ENCODE measurements at places on chromosomes 13 and 19.

- DNase-seq, result no peak
These were observed 28.3 kb upstream of the PCDH9 start for GRCh38 chr13:67258482-67258881.

GRCh38 chr13:73223372-73223781 is 164.6 kb downstream of the KLF5 start:
- no peak for DNase-seq

DNA sequence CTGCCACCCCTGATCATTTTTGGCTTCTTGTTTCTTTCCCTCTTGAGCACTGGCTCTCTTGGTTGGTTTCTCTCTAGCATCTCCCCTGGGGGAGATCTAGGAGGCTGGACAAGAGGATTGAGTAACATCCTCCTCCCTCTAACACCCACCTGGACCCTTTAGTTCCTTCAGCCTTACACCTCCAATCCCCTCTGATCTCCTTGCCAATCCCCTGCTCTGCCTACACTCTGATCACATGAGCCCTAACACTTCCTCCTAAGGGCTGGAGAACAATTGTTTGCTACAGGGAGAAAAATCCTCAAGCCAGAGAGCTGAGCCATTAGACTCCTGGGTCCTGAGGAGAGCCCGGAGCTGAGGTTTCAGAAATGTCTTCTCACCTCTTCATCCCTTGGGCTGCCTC is 65.9 kb upstream of the ADGRL1 start:
- no peak for DNase-seq

GRCh38 chr13:65725006-65725405 is 1505.1 kb downstream of the PCDH9 start:
- DNase-seq, result no peak

DNA sequence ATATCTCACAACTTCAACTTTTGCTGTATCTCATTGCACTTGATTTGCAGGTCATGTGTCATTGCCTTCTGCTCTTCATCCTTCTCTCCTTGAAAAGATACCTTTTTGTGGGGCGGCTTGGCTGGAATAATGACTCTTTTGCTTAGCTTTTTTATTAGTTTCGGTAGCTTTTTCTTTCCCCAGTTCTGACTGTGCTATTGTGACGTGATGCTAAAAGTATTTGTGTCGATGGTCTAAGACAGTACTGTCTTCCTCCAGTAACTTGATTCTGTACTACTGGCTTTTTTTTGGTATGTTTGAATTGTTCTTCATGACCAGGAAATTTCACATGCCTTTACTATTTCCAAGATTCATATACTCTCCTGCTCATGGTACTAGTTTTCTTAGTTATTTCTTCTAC is 63.1 kb downstream of the SLITRK1 start:
- no peak for DNase-seq

GRCh38 chr19:1284979-1285736 is 515 bp upstream of the EFNA2 start:
- no peak for DNase-seq

DNA sequence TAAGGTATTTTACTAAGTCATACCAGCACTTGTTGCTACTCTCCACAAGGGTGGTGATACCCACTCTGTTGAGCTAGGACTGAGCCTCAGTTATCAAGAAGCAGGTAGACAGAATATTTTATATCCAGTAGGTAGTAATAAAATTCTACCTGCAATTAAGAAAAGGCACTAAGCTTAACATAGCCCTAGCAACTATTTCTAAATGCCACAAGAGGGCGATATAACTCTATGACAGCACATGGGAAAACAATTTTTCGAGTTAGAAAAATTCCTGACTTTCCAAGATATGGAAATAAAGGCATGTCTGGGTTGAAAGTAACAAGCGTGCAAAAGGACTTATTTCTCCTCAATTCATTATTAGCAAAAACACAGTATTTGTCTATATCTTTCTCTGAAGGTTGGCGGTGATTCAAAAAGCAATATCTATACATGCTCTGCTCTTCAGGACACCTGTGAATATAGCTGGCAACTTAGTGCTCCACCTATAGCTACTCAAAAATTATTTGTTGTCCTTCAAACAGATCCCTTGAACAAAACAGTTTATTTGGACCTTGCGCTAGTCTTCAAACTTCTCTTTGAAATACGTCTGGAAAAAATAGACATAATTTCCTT is 14.7 kb downstream of the CCDC169 start:
- DNase-seq, result no peak

DNA sequence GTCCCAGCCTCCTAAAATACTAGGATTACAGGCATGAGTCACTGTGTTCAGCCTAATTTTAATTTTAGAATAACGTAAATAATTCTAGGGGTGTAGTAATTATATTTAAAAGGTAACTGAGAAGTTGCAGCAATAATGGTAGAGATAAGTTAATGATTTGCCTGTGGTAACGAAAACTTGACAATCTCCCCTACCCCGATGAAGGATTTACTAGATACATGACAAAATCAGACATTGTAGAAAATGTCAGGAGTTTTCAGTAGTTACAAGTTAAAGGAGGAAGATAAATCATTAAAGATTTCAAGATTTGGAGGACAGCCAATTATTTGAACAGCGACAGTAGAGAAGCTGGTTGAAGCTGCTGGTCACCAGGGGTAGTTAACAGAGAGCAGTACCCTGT is 652.2 kb upstream of the PCDH20 start:
- DNase-seq, result no peak

DNA sequence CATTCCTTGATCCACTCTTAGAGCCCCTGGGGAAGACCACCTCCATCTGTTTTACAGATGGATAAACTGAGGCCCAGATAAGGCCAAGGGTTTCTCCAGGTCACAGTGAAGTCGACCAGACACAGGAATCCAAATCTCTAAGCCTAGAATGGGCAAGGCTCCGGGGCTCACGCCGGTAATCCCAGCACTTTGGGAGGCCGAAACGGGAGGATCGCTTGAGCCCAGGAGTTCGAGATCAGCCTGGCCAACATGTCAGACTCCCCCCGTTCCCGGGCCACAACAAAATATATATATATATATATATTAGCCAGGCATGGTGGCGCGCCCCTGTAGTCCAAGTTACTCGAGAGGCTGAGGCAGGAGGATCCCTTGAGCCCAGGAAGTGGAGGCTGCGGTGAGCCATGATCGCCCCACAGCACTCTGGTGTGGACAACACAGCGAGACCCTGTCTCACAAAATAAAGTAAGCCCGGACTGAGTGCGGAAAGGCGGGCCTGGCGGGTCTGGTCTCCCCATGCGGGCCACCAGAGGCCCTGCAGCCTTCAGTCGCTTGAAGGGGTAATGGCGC is 615 bp upstream of the RPL13A start:
- no peak for DNase-seq

DNA sequence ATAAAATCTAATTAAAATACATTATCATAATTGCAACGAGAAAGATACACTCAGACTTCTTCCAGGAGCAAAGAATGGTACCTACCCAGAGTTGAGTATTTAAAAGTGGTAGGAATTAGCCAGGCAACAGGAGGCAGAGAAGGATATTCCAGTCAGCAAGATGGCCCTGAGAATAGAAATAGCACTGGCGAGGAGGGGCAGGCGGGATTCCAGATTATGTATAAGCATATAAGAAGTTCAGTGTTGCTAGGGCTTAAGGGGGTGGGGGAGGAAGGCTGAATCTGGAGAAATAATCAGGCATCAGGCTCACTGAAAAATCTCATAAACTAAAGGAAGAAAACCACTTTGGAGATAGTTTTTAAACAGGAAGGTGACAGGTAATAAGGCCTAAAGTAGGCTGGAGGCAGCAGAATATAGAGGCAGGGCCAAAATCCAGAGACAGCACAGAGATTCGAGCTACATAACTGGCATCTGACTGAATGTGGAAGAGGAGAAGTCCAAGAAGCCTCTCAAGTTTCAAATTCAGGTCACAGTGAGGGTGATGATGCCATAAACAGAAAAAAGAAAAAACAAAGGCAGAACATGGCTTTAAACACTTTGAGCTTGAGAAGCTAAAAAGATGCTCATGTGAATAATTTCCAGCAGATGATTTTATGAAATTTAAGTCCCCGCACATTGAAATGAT is 7.5 kb downstream of the KPNA3 start:
- no peak for DNase-seq

- DNase-seq, result no peak
These were observed 4.2 kb upstream of the TNFSF11 start for GRCh38 chr13:42569576-42570344.

DNA sequence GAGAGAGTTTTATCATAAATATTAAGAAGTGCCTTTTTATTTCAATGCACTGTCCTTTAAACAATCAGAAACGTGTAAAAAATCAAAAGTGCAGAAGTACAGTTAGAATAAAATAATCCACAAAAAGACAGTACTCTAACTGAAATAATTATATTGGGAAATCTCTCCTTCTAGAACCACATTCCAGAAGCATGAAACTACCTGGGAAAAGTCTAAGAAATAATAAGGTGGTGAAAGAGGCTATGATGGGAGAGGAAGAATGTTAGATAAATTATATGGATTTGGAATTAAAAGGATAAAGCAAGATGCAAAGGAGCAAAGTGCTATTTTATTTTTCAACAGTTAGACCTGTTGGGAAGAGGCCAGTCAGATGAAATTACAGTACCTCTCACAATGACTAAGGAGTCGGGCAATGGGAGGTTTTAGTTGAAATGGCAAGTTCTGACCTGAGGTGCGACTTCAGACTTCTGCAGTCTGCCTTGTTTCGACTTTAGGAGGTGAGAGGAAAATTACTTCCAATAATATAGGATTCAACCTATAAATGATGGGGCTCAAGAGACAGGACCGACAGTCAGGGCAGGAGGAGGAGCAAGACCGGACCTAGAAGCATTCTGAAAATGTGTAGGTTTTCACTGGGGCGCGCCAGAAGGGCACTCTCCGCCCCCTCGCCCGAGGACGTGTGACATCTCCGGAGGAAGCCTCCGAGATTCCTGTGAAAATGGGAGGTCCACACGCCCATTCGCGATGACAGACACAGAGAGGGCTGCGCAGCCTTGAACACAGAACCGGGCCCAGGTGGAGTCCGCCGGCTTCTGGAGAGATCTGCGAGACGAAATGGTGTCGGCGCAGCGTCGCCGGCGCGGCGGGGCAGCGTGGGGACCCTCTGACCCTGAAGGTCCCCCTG is 717 bp downstream of the SPRYD7 start:
- peak; percentile 13 for DNase-seq

DNA sequence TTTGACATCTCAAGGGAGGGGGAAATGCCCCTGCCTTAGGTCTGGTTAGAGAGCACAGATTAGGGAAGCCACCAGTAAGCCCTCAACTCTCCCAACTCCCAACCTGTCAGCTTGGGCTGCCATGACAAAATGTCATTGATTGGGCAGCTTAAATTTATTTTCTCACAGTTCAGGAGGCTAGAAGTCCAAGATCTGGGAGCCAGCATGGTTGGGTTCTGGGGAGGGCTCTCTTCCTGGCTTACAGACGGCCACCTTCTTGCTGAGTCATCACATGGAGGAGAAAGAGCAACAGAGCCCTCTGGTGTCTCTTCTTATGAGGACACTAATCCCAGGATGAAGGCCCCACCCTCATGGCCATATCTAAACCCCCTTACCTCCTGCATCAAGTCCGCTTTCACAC is 24.2 kb downstream of the C19orf12 start:
- no peak for DNase-seq
